ENCODE measurements at places on chromosomes 7 and 10. TPM values are rescaled to one million over a fixed set of nuclear protein-coding genes. Genes with fewer than 3 reads are reported as not detected.
A peak's percentile ranks its signal among the peaks of the same experiment; 100 is the strongest.

CCL24 gene
- total RNA-seq: 0.94 TPM

MMD2 gene
- total RNA-seq: not detected

GRCh38 chr7:130444234-130444633 lies 3.4 kb upstream of the CEP41 start:
- no peak for ATAC-seq

PNLIPRP3 gene
- total RNA-seq: not detected

DNA sequence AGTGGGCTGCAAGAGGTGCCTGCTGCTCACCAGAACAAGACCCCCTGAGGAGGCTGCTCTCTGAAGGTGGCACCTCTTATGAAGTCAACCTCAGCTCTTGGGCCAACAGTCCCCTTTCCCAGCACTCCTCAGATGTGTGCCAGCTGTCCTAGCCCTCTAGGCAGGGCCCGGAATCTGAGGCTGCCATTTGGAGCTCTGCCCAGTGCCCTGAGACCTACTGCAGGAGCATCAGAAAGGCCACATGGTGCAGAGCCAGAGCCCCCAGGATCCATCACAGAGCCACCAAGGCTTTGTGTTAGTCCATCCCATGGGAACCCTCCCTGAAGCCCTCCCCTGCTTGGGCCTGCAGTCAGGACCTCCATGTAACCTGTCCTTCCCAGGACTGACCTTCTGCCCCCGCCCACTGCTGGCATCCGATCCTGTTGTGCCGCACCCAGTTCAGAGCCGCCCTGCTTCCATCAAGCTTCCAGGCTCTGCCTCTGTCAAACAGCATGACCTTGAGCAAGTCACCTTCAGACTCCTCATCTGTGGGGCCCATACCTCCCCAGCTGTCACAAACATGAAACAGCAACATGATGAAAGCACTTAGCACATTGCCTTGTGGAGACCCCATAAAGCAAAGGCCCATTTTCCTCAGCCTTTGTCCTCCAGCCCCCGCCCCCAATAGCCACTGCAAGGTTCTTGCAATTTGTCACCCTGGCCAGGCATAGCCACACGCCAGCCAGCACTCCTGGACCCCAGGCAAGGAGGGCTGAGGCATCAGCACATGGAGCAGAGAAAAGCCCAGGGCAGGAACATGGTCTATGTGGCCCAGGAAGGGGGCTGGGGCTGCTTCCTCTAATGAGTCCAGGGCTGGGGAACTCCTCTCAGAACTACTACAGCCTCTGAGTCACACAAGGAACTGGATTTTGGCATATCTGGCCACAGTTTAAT lies 51.7 kb downstream of the GRID1 start:
- no peak for ATAC-seq

GRCh38 chr7:119397156-119397555 lies 875.8 kb upstream of the KCND2 start:
- ATAC-seq: no peak

- ATAC-seq: peak; percentile 50
These were observed at the start of gene SLC16A12 for GRCh38 chr10:89535171-89536012. Gene SLC16A12, minus strand, starts transcription at chr10:89535594. Its CDS starts 73,016 bp downstream, at chr10:89462578.

DNA sequence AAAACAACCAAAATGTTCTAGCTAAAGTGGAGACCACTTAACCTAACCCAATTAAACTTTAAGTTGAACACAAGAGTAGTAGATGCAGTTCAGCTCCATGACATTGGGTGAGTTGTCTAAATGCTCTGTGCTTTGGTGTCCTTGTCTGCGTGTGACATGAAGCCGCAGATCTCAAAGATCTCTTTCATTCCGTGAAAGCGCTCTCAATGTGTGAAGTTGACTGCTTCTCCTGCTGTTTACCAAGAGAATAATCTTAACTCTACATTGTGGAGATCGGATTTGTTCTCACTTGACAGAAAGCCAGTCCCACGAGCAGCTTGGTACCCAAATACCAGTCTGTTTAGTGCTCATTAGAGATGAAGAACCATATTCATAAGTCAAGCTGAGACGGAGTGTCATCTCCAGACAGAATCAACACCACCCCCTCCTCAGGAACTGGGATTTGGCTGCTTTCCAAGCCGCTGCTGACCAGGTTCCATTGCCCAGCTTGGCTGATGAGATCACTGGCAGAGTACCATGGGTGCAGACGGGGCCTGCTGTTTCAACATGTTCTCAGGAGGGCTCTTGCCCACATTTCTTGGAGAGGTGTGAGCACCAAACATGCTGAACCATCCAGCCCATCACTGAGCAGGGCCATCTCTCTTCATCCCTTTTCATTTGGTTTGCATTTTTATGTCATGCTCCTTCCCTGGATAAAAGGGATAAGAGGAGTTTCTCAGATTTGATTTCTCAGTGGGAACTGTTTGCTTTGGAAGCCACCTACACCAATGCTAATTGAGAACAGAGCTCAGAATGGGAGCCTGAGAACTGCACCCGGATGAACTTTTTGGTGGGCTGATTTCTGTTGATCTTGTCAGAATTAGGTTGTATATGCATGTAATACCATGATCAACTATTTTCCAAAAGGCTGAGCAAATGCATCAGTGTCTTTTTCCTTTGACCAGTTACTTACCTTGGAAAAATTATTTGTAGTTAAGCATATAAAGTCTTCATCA lies 95.8 kb upstream of the AGBL3 start:
- no peak for ATAC-seq

DNA sequence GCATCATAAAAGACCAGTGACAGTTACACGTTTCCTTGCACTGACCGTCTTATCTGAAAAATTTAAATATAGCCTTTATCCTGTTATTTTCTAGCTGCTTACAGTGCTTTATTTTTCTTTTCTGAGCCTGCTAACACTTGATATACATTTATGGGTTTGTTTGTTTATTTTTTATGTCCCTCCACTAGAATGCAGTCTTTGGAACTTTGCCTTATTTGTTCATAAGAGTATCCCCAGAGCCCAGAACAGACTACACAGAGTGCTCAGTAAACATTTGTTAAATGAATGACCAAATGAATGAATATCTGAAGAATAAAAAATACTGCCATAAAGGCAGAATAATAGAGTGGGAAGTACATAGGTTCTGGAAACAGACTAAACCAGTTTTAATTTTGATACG lies 202.3 kb upstream of the LRRN3 start:
- ATAC-seq: no peak

CYP3A5 gene
- total RNA-seq: 1.8 TPM

DNA sequence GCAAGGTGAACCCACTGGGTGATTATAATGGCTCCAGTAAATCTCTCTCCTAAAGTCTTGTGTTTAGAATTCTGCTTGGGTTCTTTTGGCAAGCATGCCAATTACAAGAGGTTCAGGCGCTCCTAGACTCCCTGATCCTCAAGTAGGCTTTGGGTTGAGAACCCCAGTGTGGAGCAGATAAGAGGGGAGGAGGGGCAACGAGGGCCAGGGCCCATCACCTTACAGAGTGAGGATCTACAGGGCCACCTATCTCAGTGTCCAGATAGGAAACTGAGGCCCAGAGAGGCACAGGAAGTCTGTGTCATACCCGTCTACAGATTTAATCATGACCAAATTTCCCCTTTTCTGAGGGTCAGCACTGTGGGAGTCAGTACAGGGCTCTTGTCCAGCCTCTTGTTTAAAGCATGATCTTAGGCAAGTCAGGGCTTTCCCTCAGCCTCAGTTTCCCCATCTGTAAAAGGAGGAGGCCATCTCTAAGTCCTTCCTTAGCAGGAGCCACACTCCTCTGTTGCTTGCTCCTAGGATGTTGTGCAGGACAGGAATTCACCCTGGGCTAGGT lies 4.4 kb downstream of the TACR2 start:
- no peak for ATAC-seq

CALML3 gene
- total RNA-seq: 0.13 TPM

GRCh38 chr7:55260171-55260570 lies 105.0 kb upstream of the LANCL2 start:
- ATAC-seq: no peak

DNAJC30 gene
- 2.3 TPM for total RNA-seq

GRCh38 chr7:102895602-102896001 lies 17.2 kb upstream of the LRRC17 start:
- ATAC-seq: no peak

PAPOLB gene
- 0.31 TPM for total RNA-seq

GRCh38 chr10:8121201-8121890 lies 66.9 kb downstream of the GATA3 start:
- no peak for ATAC-seq

DNA sequence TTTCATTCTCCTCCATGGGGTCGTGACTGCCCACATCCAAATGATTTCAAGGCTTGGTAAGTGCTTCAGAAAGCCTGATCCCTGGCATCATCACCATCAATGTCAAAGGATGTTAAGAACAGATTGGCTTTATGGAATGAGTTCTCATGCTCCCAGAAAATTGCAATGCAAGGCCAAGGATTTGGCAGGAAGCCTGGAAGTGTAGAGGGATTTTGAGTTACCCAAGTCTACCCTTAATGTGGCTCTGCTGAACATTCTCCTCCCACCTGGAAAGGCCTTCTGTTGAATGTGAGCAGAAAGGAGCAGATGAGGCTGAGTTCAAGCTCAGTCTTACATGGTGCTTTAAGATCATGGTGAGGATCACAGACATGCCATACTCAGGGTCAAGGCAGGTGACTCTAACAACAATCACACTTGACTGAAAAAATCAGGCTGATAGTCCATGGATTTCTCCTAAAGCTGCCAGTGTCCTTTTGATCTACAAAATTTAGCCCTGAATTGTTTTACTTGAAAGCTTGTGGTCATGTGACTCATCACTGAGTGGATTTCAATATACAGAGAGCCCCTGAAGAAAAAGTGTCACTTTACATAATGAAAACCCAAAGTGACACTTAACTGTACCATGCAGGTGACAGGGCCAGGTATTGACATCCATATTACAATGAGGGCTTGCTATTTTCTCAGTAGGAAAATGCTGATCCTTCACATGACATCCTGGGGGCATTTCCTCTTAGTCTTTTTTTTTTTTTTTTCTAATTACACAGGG lies 111.1 kb upstream of the PDLIM1 start:
- ATAC-seq: no peak

RABGEF1 gene
- 39.4 TPM for total RNA-seq

WDR86 gene
- 5.4 TPM for total RNA-seq

- ATAC-seq: no peak
These were observed 74.5 kb upstream of the VKORC1L1 start for GRCh38 chr7:65798111-65799075.

DNA sequence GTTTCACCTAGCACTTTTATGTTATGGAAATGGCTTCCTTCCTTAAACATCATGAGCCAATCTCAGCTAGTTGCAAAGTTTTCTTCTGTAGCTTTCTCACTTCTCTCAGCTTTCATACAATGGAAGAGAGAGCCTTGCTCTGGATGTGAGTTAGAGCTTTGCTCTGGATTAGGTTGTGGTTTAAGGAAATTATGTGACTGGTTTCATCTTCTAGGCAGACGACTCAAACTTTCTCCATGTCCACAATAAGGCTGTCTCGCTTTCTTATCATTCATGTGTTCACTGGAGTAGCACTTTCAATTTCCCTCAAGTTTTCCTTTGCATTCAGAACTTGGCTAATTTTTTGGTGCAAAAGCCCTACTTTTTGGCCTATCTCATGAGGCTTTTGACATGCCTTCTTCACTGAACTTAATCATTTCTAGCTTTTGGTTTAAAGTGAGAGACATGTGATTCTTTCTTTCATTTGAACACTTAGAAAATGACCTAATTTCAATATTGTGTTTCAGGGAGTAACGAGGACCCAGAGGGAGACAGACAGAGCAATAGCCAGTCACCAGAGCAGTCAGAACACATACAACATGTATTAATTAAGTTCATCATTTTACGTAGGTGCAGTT lies 49.8 kb downstream of the CNOT4 start:
- ATAC-seq: no peak

DNA sequence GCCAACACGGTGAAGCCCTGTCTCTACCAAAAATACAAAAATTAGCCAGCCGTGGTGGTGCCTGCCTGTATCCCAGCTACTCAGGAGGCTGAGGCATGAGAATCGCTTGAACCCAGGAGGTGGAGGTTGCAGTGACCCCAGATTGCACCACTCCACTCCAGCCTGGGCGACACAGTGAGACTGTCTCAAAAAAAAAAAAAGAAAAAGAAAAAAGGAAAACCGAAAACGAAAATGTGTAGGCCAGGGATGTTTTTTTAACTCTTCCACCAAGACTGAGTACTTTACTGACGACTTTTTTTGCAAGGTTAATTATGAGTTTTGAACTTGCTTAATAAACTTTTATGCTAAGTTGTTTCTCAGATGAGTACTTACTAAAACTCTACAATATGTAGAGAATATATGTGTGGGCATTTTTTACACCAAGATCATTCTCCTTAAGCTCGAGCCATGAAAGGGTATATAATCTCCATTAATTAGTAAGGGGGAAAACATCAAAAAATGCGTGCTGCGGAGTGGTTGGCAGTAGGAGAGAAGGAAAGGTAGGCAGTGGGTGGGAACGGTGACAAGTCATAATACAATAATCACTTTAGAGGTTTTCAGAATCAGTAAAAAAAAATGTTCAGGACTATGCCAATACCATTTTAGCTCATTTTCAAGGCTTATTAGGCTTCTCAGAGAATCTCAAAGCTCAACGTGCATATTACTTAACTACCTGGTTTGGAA lies 8.6 kb upstream of the ADRB1 start:
- no peak for ATAC-seq

PNLIPRP2 gene
- not detected for total RNA-seq

GRCh38 chr10:124595143-124595883 lies 133.7 kb downstream of the LHPP start:
- ATAC-seq: no peak

DNA sequence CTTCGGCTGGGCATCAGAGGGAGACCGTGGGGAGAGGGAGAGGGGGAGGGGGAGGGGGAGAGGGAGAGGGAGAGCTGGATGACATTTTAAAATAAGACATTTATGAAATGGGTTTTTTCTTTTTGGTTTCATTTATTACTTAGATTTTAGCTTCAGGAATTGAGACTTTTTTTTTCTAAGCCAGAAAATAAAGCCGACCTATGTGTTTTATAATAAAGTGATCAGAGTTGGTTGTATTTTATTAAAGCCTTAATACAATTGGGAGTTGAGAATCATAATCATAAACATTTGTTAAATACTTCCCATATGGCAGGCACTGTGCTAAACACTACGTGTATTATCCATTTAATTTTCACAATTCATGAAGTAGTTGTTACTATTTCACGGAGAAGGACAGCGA lies 70.2 kb downstream of the INPP5F start:
- ATAC-seq: no peak

VENTX gene
- 2.3 TPM for total RNA-seq
